ENCODE measurements at places on chromosomes 16 and 17.

DNA sequence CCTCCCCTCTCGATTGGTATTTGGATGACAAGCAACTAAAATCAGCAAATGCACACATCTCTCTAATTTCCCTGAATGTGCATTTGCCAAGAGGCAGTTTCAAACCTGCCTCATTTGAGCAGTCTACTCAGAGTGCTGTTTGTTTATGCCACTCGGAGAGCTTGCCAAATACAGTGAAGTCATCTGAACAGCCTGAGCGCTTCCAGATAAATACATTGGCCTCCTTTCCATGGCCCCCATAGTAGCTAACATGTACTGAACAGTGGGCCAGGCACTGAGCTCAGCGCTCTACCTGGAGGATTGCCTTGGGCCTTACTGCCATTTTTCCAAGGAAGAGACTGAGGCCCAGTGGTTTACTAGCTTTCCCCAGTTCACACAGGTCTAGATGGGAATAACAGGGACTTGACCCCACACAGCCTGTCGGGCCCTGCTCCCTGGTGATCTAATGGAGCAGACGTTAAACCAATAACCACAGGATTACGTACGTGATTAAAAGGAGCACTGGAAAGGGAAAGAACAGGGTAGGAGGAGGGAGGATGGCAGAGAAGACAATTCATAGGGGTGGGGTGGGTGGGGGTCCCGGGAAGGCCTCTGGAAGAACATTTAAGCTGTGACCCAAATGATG is 18.7 kb upstream of the ANKRD40CL start:
- no peak for DNase-seq

DNA sequence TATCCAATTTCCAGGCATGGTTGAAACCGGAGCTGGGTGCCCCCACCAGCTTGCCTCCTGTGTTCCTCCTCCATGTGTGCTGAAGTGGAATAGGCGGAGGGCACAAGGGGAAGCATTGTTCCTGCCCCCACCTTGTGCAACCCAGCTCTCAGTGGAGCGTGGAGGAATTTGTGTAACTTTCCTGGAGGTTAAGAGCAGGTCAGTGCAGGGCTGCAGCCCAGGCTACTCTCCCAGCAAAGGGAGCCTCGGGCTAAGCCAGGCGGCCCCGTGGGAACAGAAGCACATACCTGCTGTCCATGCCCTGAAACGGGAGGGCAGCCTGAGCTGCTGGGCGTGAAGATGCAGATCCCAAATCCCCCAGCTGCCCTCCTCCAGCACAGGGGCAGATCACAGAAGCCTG is 158.8 kb upstream of the LHX1 start:
- DNase-seq: no peak

- no peak for DNase-seq
These were observed 138.3 kb downstream of the KCNJ2 start for GRCh38 chr17:70307430-70308225.

GRCh38 chr17:50668025-50668837 is 33.5 kb downstream of the ABCC3 start:
- DNase-seq: no peak

DNA sequence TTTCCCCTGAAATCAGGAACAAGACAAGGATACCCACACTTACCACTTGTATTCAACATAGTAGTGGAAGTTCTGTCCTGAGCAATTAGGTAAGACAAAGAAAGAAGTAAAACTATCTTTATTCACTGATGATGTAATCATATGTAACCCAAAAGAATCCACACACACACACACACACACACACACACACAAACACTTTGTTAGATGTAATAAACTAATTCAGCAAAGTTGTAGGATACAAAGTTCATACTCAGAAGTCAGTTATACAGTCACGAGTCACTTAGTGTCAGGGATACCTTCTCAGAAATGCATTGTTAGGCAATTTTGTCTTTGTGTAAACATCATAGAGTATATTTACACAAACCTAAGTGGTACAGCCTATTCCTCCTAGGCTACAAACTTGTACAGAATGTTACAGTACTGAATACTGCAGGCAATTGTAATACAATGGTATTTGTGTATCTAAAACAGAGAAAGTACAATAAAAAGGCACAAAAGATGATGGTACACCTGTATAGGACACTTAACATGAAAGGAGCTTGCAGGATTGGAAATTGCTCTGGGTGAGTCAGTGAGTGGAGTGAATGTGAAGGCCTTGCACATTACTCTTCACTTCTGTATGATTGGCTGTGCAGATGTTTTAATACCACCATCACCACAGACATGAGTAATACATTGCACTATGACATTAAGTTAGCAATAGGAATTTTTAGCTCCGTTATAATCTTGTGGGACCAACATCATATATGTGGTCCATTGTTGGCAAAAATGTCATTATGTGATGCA is 370.1 kb downstream of the ZFHX3 start:
- DNase-seq: no peak

GRCh38 chr17:57715981-57716380 is 29.1 kb downstream of the CCDC182 start:
- DNase-seq: no peak

DNA sequence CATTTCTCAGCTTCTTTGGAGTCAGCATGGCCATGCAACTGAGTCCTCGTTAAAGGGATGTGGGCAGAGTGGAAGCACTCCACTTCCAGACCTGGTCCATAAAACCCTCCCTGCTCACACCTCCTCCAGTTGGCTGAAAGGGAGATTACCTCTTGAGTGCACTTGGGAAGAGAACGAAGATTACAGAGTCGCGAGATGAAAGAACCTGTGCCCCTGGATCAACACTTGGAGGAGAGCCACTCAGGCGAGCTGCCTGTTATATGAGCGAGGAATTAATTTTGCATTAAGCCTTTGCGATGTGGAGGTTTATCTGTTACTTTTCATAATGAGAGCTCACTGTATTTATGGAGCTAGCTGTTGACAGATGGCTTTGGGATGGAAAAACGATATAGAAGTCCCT is 147.9 kb downstream of the MAF start:
- no peak for DNase-seq

DNA sequence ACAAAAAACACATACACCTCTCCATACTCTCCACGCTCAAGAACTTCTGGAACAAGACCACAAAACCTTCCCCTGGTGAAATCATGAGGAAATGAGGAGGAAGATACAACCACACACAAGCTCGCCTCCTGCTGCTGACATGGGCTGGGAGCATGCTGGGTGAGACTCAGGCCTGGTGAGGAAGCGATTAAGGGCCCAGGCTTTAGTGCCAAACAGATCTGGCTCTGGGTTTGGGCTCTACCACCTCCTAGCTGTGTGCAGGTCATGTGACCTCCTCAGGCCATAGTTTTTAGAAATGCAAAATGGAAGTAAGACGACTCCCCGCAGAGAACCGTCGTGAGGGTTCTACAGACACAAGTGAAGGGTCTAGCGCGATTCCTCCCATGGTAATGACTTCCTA is 41.3 kb downstream of the VAC14 start:
- DNase-seq: no peak

GRCh38 chr16:67544329-67544841 is 15.8 kb downstream of the RIPOR1 start:
- DNase-seq: no peak

DNA sequence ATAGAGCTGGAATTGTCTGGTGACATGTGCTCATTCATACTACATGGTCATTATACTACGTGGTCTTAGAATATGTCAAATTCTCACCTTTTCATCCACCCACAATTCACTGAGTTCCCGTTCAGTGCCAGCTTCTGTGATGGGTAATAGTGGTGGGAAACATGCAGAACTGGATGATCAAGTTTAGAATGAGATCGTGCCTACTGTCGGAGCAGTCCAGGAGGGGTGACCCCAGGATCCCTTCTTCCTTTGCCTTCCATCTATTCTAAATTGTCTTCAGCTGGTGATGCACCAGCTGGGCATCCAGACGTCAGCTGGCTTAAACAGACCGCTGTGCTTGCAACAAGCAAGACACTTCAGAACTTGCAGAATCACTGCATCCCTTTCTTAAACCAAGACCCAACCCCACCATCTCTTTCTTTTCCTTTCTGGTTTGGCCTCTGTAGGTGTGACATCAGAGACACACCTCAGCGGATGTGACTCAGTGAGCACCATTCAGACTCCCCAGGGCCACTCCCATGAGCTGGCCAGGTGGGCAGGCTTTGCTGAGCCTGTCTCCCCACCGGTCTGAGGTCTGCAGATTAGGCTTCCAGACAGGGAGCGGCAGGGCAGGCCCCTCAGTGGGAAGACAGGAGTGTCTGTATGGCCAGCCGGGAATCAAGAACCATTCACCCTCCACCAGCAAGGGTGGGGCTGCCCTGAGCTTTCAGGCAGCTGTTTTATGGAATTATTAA is 18.1 kb downstream of the C17orf100 start:
- peak; percentile 96 for DNase-seq
